Right renal cortex interstitium (tissue), 3 donors: ENCODE measurements at places on chromosomes 3 and 15.

DNA sequence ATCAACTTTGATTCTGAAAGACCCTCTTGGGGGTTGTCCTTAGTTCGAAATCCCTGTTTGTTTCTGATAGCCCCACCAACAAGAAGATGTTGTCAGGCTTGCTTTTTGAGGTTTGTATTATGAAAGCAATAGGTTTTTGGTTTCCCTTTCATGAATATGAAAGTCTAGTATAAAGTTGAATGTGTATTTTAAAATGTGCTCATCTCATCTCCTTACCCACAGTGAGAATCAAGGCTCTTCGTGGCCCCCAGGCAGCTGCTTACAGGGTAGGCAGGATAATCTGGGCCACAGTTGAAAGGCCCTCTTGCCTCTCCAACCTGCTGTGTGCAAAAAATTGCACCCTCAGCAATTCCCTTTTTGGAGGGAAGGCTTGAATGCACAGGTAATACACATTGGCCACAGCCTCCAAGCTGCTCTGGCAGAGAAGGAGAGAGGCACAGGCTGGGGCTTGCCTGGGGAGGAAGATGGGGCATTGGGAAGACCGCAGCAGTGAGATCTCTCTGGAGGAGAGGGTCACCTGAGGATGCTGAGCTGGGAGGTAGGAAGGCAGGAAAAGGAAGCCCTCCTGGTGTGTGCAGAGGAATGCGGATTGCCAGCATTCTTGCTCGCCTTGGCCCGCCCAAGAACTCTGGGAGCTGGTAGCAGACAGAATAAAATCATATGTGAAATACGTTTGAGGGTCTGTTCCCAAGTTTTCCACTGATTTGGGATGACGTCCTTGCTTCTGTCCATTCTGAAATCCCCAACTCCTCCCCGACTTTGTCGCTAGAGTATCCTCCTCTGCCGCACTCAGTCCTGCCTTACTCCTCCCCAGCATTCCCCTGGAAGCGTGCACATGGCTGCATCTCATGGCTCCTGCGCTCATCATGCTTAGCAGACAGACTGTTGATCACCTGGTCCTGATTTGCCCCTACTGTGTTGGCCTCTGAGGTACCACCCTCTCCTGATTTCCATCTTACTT is 196.4 kb downstream of the RPLP1 start:
- no peak for DNase-seq

DNA sequence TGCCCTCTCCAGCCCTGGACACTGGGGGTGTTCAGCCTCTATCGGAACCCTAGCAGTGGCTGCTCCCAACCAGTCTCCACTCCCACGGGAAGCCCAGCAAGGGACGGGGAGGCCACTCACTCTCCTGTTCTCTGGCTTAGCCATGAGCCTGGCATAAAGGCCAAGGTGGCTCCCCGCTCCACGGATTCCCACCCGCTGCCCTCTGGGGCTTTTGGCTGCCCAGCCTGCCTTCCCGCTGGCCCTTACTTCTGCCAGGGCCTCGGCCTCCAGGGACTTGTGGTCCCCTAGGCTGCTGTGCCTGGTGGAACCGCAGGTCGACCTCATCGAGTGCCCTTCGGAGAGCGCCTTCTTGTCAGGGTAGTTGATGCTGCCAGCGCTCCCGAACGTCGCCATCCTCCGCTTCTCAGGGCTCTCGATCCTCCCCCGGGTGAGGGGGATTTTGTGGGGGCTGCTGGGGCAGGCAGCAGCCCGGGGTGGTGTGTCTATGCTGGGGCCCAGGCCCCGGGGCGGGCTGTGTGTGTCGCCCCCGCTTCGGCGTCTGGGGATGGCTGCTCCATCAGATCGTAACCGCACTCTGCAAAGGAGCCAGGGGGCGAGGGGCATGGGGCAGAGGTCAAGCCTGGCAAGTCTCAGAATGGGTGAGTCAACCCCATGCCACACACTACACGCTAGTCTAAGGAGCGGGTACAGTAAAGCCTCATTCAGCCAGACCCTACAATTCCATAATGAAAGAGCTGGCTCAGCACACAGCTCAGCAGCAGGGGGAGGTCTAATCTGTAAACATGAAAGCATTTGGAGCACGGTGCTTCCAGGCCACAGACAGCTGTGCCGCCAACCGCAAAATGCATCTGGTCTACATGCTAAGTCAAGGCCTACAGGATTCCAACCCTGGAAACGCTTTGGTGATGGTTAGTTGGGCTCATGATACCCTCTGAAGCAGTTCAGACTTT is 27.3 kb upstream of the RAD18 start:
- DNase-seq: no peak

DNA sequence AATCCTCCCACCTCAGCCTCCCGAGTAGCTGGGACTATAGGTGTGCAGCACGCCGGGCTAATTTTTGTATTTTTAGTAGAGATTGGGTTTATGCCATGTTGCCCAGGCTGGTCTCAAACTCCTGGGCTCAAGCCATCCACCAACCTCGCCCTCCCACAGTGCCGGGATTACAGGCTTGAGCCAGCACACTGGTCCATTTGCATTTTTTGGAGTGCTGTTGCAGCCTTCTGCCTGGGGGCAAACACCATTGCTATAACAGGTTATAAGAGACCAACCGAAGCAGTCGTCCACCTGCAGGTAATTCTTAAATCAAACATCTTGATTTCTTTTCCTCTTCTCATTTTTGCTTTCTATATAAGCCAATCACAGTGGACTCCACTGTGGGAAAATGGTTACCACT is 27.7 kb downstream of the ACKR4 start:
- DNase-seq: no peak

- DNase-seq: no peak
Observed at GRCh38 chr3:50211930-50212329, 6.9 kb downstream of the SLC38A3 start.

DNA sequence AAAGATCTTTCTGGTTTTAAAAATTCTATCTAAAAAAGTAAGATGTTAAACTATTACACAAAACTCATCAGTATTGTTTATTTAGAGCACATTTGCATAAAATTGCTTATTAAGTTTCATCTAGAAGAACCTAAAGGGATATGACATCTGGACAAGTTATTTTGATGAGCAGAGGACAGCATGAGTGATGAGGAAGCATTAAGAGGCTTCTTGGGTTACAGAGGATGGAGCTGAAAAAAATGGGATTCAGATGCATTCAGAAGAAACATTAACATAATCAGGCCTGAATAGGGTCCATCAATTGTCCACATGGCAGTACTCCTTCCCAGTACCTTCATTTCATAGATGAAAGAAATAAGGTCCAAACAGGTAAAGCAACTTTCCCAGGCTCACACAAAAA is 41.6 kb downstream of the IMPG2 start:
- DNase-seq: no peak

DNA sequence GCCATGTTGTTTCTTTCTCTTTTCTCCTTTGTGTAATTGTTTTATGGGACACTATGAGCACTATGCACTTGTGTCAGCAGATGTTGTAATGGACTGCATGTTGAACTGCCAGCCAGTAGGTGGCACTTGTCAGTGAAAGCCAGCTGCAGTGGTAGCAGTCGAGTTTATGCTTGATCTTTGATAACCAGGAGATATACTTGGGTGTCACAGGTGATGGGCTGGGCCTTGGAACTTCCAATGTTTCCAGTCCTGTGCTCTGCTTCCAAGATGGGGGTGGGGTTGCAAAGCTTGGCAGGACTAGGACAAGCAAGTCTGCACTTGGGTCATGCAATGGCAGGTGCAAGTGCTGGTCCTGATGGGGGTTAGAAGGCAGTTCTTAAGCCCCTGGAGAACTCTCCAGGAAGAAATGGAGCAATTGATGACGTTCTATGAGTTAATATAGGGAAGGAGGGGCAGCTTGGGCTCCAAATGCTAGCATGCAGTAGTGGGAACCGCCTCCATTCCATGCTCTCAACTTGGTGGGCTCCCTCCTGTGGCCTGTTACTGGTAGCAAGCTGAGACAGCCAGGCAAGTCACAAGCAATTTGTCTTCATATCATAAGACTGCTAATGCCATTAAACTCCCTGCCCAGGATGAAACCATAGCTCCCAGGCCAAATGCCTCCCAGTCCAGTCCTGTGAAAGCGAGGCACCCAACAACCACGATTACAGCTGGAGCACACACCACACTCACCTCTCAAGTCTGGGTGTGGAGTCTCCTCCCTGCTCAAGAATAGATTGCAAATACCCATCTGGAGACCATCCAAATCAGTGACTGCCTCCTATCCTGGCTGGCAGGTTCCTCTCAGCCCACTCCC is 287.2 kb downstream of the CGGBP1 start:
- DNase-seq: no peak

DNA sequence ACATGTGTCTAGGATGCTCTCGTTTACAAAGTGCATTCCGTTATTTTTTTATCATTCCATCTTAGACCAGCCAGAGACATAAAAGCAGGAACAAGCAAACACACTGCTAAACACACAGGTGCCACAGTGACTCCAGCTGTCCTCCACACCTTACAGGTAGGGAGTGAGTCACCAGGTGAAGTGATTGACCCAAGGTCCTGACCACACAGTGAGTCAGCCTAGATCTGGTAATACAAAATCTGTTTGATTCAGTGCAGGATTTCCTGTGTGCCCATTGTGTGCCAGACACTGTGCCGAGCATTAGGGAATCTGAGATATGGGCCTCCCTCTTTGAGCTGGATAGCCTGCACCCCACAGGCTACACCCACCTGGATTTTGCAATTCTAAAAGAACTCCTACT is 16.7 kb upstream of the BFSP2 start:
- no peak for DNase-seq

DNA sequence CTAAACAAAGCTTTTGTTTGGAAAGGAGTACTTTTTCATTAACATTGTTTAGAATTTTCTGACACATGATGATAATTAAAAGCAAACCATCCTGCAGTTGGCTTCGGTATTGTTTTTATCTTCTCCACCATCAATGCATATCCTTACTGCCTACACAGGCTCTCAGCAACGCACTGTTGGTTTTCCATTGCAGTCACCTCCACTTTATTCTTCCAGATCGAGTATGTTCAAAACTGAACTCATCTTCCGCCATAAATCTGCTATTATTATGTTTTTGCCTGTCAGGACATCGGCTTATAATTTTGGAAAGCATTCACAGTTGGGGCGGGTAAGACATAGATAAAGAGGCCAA is 589 bp upstream of the SENP5 start:
- DNase-seq: no peak

DNA sequence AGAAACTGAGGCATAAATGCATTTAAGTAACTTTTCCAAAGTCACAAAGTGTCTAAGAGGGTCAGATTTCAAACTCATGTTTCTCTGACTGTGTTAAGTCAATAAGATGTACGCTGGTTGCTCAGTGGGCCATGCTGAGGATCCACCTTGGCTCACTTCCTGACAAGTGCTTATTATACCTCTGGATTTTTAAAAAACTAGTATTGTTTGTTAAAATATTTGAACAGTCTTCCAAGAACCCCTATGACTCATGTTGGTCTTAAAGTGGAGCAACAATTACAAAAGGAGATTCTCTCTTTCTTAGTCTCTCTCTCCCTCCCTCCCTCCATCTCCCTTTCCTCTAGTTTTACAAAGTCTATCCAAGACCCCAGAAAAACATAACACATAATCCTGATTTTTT is 1050.2 kb downstream of the AGBL1 start:
- no peak for DNase-seq

- no peak for DNase-seq
Observed at GRCh38 chr3:173690542-173691180, 293.1 kb downstream of the NLGN1 start.

DNA sequence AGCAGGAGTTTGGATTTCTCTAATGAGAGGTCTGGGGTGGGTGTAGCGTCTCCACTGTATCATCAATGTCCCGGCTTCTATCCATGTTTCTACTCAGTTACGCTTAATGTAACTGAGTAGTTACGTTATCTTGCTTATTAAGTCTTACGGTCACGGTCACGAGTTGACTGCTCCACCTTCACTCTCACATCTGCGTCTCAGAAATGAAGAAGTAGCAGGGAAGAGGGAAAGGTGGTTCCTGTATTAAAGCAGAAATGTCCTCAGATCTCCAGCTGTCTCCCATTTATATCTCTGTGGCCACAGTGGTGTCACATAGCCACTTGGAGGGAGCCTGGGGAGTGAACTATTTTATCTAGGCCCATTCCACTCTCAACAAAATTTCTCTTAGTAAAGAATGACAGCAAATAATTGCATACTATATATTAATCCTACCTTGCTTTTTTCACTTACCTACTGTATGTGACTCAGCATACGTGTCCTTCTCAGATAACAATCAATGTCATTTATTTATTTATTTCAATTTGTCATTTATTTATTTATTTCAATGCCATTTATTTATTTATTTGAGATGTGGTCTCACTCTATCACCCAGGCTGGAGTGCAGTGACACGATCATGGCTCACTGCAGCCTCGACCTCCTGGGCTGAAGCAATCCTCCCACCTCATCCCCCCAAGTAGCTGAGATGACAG is 39.7 kb upstream of the RNU6-1 start:
- DNase-seq: no peak

GRCh38 chr3:64238971-64239667 is 13.9 kb upstream of the PRICKLE2 start:
- DNase-seq: no peak

GRCh38 chr15:76359152-76359551 is 22.6 kb downstream of the ISL2 start:
- DNase-seq: no peak

GRCh38 chr3:149330609-149331331 is 2.7 kb downstream of the TM4SF18 start:
- no peak for DNase-seq

DNA sequence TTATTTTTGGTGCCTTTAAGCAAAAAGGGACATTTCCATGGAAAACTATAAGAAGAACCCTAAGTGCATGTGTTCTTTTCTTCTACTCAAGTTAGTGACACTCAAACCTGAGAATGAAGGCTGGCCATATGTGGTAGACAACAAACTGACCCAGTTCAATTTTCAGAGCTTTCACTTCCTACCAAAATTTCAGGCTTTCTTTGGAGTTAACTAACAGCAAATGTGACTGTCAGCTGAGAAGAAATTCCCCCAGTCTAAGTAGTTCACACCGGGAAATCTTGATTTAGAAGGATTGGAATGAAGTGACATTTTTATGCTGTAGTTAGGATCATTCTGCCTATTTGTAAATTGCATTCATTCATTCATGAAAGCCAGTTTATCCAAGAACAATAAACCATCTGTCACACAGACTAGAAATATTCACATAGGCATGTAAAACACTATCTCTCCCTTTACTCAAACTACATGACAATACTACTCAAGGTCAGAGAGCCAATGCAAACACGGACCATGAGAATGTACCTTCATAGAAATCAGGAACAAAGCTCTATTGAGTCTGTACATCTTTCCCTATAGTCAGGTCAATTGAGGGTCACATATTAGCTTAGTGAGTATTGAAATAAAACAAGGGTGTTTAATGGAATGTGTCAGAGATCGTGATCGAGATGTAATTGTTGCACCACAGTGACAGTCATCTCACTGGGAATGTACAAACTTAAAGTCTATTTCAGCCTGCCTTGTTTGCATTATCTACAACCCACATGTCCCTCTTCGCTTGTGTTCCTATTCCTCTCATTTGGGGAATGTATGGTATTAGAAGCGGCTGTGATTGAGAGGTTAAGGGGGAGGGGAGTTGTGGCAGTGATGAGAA is 113.8 kb upstream of the TGFBR2 start:
- no peak for DNase-seq

GRCh38 chr3:13835246-13835645 is 44.6 kb downstream of the WNT7A start:
- no peak for DNase-seq
